ENCODE measurements at places on chromosomes 7 and 10.

- no peak for DNase-seq
Measured at GRCh38 chr7:122315507-122316466, 11.2 kb upstream of the FEZF1 start.

DNA sequence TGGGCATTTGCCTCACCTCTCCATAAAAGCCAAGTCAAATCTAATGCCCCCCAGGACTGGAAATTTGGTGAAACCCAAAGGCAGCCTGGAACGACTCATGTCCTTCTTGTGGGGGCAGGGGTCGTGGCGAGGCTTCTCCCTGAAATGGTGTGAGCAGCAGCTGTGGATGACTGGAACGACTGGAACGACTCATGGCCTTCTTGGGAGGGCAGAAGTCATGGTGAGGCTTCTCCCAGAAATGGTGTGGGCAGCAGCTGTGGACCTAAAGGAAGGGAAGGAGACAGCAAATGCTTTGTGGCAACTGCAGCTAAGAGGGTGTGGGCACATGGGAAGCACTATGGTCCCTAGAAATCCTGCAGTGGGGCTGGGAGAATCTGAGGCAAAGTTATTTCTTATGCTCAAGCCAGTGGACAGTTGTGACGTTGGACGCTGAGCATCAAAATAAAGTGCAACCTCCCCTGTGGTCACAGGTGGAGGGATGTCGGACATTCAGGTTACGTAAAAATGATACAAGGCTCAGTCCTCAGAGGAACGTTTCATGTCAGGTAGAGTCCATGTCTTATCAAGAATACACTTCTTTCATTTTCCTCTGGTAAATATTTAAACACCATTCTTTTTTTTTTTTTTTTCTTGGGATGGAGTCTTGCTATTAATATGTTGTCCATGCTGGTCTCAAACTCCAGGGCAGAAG lies 107.0 kb upstream of the KIF5B start:
- no peak for DNase-seq

- no peak for DNase-seq
Measured at GRCh38 chr10:59336632-59337031, 25.7 kb downstream of the FAM13C start.

DNA sequence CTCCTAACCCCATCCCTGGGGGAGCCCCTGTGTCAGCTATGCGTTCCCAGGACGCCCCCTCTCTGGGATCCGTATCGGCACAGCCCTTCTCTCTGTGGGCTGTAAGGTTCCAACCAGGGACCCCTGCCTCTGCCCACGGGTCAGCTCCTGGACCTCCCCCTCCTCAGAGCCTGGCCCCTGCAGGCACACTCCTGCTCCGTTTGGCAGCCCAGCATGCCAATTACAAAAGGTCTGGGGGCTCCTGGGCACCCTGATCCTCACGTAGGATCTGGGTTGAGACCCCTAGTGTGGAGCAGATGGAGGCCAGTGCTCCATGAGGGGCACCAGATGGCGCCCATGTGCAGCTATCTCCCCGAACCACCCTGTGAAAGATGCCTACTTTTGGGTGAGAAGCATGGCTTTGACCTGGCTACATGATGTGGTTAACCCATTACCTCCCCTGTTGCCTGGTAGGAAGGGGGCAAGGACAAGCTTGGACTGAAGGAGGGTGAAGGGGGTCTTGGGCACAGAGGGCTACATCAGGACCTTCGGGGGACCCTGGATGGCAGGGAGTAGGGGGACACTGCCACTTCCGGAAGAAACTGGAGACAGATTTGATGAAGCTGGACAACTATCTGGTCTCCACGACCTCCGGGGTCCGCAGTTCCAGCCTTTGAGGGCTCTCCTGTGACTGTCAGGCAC lies 9.0 kb downstream of the TACR2 start:
- DNase-seq: no peak

DNA sequence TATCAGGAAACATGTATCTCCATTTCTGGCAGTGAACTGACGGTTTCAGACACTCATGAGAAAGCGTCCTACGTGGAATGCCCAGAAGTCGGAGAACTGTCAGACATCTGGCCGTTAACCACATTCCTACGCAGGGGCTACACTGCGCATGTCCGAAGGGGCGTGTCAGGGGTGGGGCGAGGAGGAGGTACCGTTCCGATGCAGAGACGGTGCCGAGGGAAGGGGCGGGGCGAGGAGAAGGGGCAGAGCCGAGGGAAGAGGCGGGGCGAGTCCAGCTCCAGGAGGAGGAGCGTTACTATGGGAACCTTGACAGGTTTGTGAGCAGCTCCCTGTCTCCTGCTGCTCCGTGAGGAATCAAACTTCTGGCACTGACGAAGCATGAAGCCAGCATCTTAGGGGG lies 366.9 kb upstream of the NUPR2 start:
- DNase-seq: no peak

- no peak for DNase-seq
Measured at GRCh38 chr10:104424719-104425118, 71.1 kb downstream of the CFAP58 start.

- DNase-seq: no peak
Measured at GRCh38 chr10:124403548-124403947, 15.2 kb downstream of the OAT start.

DNA sequence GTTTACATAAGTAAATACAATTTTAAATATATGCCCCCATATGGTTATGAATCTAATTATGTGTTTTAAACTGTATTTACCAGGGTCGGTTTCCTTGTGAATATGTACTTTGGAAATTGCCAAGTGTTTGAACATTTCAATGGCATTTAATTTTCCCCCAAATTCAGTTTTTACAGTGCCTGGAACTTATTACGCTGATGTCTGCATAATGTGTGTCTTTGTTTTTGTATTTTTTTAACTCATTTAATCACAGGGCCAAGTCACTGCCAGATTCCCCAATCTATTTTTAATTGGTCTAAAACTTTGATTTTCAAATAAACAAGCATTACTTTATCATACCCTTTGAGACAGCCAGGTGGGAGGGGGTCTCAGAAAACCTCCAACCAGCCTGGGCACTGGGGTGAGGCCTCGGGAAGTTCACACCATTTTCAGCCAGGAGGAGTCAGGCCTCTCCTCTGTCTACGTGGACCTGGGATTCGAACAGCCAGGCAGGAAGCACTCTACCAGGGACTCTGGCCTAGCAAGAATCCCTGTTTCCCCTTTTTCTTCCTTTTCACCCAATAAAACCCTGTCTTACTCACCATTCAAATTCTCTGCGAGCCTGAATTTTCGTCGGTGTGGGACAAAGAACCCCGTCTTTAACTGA lies 151.5 kb upstream of the COL1A2 start:
- DNase-seq: no peak

DNA sequence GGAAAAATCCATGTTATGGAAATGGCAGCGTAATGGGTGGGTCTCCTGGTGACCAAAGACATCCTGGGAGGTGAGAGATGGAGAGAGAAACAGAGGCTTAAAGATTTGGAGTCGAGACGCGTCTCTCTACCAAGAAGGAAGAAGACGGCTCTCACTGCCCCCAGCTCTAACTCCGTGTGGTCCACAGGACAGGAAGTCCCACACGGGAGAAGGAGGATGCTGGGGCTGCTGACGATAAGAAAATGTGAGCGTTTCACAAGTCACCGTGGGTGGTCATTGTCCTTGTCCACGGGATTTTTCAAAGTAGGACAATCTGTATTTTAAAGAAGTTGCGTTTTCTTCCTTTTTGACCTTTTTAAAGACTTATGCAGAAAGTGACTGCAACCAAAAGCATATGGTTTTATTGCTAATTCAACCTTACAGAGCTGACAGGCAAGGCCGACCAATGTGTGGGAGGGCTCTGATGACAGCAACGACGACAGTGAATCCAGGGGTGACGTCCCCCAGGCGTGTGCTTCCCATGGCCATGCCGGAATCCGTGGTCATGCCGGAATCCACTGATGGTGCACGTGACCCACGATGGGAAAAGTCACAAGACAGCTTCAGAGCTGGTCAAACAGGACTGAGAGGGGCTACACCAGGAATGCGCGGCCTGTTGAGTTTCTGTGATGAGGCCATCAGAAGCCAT lies 341.2 kb downstream of the PTPRN2 start:
- DNase-seq: no peak

DNA sequence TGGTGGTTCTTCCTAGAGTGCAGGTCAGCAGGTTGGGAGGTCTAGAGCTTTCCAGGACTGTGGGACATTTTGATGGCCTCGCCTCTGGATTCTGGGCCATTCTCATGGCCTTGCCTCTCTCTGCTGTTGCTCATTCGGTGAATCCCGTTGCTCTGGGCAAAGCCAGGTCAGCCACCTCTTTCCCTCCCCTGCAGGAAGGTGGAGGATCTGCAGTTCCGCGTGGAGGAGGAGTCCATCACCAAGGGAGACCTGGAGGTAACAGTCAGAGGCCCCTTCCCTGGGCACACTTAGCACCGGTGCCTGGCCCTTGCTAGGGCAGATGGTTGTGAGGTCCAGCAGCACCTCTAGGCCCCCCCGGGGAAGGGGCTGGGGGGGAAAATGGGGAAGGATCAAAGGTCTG lies 74.9 kb downstream of the CLIP2 start:
- no peak for DNase-seq
